ENCODE measurements at places on chromosomes 7 and 10. TPM values are rescaled to one million over a fixed set of nuclear protein-coding genes. Genes with fewer than 3 reads are reported as not detected.

GRCh38 chr7:73918926-73919693, 58.2 kb downstream of the TMEM270 start:
- no peak for DNase-seq

NMT2 gene
- 18.3 TPM for total RNA-seq

SLC29A3 gene
- 1.2 TPM for total RNA-seq

ZEB1 gene
- 228 TPM for total RNA-seq

NPSR1 gene
- not detected for total RNA-seq

All from fibroblast of the aortic adventitia (primary cell).